Right hindlimb (tissue), 1 donor: ENCODE measurements at places on chromosomes 1 and 21.

DNA sequence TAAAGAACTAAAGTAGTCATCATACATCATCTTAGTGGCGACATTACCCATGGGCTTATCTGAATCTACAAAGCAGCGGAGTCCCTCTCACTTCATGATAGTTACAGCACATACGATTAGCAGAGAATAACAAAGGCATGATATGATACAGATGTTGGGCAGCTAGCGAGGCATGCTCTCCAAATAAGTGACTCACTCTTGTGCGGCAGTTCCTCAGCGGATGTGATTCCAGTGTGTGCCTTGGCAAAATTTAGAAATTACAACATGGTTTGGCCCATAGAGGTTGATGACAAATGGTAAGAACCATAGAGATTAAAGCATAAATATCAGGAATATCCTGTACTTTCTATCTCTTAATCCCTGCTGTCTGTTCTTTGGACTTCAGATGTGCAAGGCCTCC, 48.1 kb upstream of the PAXBP1 start:
- peak; percentile 53 for DNase-seq

GRCh38 chr1:197268012-197268411, at the start of gene CRB1:
CRB1 (plus strand) TSS chr1:197268252; CDS start chr1:197268413, 161 bp downstream.
- DNase-seq: peak; percentile 15

DNA sequence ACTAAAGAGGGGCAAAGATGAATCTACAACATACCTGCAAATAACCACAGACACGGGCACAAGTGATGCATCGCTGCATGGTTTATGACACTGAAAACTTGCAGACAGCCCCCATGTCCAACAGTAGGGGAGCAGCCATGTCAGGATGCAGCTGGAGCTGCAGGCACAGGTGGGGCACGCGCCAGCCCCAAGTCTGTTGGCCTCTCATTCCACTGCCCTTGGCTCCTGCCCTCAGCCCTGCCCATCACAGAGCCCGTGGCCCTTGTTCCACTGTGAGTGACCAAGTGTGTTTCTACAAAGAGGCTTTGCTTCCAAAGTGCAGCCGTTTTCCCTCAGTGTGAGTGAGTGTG, 3.2 kb upstream of the PADI4 start:
- no peak for DNase-seq

DNA sequence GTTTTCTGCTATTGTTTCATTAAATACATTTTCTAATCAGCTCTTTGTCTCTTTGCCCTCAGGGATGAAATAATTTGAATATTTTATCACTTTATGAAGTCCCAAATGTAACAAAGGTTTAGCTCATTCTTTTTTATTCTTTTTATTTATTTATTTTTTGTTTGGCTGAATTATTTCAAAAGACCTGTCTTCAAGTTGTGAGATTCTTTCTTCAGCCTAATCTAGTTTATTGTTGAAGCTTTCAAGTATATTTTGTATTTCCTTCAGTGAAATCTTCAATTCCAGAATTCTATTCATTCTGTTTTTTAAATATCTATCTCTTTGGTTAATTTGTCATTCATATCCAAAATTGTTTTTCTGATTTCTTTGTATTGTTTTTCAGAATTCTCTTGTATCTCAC, 10.8 kb downstream of the LY9 start:
- DNase-seq: no peak

- DNase-seq: peak; percentile 75
These were observed 559 bp downstream of the BACH1 start for GRCh38 chr21:29299046-29299915.

GRCh38 chr1:10863886-10864285, 67.4 kb upstream of the CASZ1 start:
- no peak for DNase-seq

DNA sequence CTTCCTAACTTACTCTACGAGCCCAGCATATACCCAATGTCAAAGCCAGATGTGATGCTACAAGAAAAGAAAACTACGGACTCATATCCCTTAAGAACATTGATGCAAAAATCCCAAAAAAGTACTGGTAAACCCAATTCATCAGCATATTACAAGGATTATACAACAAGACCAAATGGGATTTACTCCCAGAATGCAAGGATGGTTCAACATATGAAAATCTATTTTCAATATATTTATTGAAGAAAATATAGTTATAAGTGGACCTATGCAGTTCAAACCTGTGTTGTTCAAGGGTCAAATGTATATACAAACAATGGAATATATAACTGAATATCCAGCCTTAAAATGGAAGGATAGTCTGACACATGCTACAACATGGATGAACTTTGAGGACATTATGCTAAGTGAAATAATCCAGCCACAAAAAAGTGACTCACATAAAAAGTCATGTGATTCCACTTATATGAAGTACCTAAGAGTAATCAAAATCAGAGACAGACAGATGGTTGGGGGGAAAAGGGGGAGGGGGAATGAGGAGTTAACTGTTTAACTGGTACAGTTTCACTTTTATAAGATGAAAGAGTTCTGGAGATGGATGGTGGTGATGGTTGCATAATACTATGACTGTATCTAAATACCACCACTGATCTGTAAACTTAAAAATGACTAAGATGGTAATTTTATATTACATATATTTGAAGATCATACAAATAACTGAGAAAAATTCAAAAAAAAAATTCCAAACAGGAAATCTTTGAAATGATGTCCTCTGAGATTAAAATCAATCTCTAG, 3.7 kb upstream of the KLF18 start:
- DNase-seq: no peak

- DNase-seq: no peak
These were observed 407.0 kb downstream of the TGFB2 start for GRCh38 chr1:218752126-218752525.

GRCh38 chr1:27862671-27863537, 9.4 kb upstream of the THEMIS2 start:
- DNase-seq: peak; percentile 68

GRCh38 chr1:61782771-61783170, 40.5 kb downstream of the PATJ start:
- DNase-seq: no peak

- DNase-seq: no peak
These were observed 14.5 kb downstream of the PLA2G4A start for GRCh38 chr1:186843226-186843625.

GRCh38 chr1:87154384-87154783, 174.3 kb upstream of the LMO4 start:
- no peak for DNase-seq

DNA sequence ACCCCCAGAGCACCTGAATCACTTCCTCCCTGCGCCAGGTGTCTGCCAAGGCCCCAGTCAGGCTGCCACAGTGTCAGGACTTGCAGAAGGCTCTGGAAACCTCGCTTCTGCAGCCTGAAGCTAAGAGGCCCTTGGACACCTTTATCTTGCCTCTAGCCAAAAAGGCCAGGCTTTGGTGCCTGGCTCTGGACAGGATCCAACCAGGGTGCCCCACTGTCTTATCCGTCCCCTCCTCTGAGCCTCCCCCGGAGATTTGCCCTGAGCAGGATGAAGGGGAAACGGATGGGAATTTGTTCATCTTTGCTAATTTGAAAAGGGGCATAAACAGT, 12.8 kb upstream of the CLSTN1 start:
- no peak for DNase-seq

DNA sequence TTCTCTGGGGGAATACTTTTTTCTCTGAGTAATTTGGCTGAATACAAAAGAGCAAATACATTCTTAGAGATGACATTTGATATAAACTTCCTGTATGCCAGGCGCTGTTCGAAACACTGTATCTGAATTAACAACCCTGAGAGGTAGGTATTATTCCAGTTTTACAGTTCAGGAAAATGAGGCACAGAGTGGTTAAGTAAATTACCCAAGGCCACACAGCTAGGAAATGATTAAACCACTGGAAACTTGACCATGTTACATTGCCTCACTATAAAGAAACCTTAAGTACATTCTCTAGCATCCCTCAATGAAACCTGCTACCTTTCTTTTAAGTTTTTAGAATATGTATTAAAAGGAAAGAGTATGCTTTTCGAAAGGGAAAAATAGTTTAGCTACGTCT, 54.6 kb downstream of the SMYD2 start:
- DNase-seq: no peak

DNA sequence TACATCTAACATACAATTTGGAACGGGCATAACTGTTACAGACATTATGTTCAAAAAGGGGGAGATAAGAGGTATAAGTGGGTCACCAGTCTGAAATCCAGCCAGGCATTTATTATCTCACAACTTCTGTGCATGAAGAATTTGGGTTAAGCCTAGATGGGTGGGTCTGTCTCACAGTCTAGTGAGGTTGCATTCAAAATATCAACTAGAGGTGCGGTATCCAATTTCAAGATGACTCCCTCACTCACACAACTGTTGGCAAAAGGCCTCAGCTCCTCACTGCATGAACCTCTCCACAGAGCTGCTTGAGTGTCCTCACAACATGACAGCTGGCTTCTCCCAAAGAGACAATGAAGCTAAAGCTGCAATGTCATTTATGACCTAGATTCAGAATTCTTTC, 4.7 kb downstream of the AUNIP start:
- no peak for DNase-seq

GRCh38 chr1:177289532-177289931, 118.8 kb downstream of the BRINP2 start:
- no peak for DNase-seq

- DNase-seq: no peak
These were observed 54.2 kb downstream of the SLC2A1 start for GRCh38 chr1:42904434-42904833.

DNA sequence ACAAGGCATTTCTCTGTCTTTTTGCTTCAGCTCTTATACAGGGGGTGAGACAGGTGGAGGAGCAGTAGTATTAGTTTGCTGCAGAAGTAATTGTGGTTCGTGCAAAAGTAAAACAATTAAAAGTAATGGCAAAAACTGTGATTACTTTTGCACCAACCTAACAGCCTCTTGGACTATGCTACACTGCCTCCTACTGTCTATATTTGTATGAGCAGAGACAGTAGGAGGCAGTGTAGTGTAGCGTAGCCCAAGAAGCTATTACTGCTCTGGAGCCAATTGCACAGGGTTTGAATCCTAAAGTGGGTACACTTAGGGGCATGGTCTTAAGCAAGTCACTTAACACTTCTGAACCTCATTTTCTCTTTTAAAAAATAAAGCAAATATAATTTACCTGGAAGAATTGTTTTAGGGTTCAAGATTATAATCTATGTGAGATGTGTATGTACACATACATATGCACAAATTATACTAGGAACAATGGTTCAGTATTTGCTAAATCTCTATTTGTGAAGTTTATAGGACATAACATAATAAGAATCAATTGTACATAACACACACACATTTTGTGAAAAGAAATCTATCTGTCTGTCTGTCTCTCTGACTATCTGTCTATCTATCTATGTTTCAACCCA, 103.8 kb downstream of the BRINP3 start:
- no peak for DNase-seq

DNA sequence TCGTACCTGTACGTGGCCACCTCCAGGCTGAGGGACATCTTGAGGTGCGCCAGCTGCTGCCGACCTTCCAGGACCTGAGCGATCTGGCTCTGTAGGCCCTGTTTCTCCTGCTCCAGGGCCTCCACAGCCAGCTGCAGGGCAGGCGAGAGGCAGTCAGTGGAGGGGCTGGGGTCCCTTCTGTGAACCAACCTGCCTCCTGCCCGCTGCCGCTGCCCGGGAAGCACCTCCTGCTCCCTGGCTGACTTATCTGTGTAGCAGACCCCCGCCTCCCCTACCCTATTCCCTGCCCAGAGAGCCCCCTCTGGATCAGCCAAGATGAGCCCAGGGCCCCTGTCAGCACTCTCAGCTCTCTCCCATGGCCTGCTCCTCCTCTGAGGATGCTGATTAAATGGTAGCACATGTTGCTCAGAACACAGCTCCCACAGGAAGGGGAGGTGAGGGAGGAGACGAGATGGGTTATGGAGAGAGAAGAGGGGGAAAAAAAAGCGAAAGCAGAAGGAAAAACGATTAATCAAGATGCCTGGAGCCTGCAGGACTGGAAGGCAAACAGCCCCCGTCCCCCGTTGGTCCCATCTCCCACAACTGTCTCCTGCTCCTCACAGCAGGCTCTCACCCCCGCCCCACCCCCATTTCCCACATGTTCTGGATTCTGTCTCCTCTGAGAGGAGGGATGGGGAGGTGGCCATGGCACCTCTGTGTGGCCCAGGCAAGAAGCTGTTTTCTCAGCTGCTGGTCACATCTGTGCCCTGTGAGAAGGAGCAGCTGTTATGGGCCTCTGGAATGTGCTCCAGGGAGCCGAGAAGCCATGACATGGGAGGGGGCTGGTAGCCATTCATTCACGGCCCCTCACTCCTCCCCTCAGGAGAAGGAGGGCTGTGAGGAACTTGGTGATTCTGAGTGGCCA, 1.7 kb downstream of the NES start:
- peak; percentile 85 for DNase-seq

DNA sequence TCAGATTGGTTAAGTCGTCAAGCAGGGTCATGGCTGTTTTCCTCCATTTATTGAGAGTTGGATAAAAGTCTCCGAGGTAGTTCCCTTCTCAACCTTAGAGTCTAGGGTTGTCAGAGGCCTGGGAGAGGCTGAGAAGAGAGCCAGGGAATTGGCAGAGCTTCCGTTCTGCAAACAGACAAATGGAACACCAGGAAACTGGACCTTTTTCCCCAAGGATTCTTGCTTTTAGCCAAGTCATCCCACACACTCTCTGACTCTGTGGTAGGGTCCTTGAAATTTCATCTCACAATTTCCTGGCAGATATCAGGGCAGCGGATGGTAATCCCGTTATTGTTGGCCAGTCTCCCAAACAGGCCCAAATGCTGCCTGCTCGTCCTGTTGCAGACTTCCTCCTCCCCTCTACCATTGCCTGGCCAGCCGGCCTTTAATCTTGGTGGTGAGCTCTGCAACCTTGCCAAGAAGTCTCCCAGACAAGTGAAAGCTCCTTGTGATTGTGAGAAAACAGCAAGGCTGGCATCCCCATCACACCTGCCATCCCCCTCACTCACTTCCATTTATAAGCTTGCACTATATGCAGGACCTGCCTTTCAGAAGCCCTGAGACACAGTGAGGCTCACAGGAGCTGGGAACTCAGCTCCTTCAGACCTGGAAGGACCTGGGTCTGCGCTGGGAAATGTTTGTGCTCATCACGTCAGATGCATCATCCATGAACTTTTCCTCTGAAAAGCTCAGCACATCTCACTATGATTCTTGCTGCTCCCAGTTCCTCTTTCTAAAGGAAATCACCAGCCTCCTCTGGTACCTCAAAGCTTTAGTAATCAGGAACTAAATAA, 13.7 kb upstream of the SRP9 start:
- DNase-seq: peak; percentile 66

DNA sequence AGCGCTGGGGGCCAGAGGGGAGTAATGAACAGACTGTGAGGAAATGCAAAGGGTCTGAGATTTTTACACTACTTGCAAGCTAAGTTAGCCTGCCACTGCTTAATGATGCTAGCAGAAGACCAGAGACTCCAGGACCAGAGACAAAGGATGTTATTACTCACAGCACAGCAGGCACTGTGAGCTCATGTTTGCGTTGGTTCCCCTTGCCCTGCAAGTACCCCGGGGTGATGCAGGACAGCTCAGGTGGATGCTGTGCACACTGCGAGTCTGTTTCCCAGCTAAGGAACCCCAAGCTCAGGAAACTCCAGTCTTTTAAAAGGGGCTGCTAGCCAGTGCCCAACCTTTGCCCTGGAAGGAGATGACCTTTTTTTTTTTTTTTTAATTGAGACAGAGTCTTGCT, 1.2 kb downstream of the FHAD1 start:
- no peak for DNase-seq

- DNase-seq: no peak
These were observed at the start of gene GBP4 for GRCh38 chr1:89198491-89199072. GBP4 (minus strand) TSS chr1:89198942; CDS start chr1:89198834, 108 bp downstream.
